ENCODE measurements at places on chromosomes 11 and 22. TPM values are rescaled to one million over a fixed set of nuclear protein-coding genes. Genes with fewer than 3 reads are reported as not detected.
A peak's percentile ranks its signal among the peaks of the same experiment; 100 is the strongest.

Gene CHST1
- 2.4 TPM for total RNA-seq

Gene RAB39A
- not detected for total RNA-seq

Gene FJX1
- 24.7 TPM for total RNA-seq

Gene HYLS1
- 3.5 TPM for total RNA-seq

Gene HTR3B
- total RNA-seq, result not detected

DNA sequence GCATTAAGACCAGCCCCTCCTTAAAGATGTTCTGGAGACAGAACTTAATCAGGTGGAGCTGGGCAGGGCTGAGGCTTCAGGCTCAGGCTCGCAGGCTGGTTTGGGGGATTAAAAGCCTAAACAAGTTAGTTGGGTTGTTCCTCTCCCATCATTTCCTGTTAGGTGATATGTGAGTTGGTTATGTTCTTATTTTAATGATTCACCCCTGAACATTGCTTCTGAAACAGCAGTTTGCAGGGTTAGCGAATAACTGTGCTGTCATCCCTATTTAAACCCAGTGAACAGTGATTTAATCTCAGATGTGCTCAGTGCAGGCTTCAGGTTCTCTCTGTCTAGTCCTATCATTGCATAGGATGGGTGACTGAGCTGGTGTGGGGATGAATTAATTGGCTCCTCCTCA lies 47.4 kb upstream of the BIRC3 start:
- DNase-seq, result peak; percentile 97

GRCh38 chr11:126109941-126110731 lies 47.5 kb upstream of the CDON start:
- DNase-seq, result peak; percentile 4
